Keratinocyte (primary cell): ENCODE measurements at places on chromosomes 3 and 15.

- no peak for DNase-seq
Measured at GRCh38 chr3:32216172-32216783, 22.2 kb upstream of the CMTM8 start.

DNA sequence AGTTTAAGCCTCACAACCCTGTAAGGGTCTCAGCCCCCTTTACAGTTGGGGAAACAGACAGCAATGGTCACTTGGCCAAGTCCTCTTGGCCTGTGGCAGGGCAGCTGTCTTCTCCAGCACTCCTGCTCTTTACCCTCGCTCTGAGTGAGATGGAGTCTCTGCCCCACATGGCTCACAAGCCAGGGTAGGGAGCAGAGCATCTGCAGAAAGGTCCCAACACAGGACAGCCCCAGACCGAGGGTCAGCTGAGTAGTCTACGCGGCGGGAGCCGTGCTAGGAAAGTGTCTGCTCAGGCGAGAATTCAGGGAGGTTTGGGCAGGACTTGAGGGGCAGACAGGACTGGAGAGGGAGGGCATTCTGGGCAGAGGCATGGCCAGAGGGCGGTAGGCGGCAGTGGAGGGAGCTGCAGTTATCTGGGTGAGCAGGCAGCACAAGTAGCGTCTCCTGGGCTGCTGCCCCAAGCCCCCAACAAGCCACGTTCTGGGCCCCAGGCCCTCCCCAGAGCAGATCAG, 18.3 kb upstream of the LAMP3 start:
- no peak for DNase-seq

DNA sequence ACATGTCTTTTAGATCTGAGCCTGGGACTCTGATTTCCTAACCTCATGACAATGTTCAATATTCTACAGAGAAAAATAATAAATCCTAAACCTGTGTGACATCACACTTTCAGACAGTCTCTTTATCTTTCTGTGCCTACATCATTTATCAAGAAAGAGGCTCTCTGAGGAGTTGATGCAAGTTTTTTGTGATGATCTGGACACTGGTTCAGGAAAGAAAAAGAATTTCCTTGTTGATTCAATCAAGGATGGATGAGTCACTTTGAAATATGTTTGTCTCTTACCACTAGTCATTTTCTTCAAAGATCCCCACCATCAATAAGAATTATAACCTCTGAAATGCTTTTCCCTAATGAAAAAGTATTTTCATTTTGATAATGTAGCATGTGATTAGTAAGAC, 404.6 kb downstream of the WDR72 start:
- no peak for DNase-seq

DNA sequence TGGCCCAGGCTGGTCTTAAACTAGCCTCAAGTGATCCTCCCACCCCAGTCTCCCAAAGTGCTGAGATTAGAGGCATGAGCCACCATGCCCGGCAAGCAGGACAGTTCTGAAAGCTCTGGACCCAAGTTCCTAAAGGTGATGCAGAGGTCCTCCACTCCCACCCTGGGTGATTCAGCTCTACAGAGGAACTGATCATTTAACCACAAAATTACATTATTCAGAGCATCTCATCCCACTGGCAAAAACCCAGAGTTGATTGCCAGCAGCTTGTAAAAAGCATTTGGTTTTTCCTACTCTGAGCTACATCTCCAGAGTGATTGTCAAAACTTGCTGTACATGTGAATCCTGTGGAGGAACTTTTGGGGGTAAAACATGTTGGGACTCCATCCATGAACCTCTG, 60.2 kb downstream of the SLTM start:
- DNase-seq: no peak

GRCh38 chr3:176927280-176927679, 270.0 kb downstream of the TBL1XR1 start:
- no peak for DNase-seq

DNA sequence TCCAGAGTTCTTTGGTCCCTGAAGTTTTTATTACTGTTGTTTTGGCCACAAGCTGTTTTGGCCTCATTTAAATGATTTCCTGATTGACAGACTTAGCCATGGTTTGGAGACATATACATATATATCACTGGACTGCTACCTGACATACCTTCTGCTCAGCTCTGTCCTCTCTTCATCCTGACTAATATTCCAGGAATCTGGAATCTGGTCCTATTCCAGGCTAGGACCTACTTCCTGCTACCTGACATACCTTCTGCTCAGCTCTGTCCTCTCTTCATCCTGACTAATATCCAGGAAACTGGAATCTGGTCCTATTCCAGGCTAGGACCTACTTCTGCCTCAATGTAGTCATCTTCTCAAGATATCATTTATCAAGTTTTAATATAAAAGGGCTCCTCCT, 724.4 kb upstream of the ROBO1 start:
- no peak for DNase-seq

GRCh38 chr15:80775338-80775737, 3.8 kb upstream of the CEMIP start:
- DNase-seq: no peak
